ENCODE measurements at places on chromosomes 3 and 15.

GRCh38 chr3:191136347-191136746 is 62.7 kb upstream of the OSTN start:
- DNase-seq: no peak

- DNase-seq: no peak
Measured at GRCh38 chr3:30692498-30693130, 86.2 kb downstream of the TGFBR2 start.

GRCh38 chr3:31817411-31817966 is 163.6 kb downstream of the OSBPL10 start:
- DNase-seq: no peak

DNA sequence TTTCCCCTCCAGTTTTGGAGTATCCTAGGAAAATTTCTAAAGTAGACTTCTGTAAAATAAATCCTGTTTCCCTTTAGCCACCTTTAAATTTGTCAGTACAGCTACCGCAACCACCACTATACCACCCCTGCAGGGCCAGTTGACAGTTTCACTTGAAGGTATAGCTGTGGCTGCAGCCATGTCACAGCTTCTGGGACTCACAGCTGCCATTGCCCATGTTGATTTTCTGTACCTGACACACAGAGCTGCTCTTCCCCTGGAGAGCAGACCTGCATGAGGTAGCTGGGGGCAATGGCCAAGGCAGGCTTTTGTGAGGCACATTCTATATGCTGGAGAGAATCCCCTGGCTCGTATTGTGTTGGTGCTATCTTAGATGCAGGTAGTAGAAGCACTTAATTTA is 345.4 kb downstream of the LRTM1 start:
- no peak for DNase-seq

DNA sequence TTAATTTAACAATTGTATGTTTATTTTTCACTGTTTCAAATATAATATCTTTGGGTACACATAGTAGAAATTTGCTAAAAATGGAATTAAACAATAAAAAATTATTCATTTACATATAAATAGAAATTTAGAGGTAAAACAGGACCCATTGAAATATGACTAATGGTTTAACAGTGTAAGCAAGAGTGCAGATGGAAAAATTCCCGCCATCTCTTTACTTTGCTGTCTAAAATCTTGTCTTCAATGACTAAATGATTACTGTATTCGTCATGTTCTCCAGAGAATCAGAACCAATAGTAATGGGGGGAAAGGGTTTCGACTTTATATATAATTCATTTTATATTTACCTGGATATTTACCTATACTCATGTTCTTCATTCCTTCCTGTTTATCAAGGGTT is 163.1 kb downstream of the IL1RAP start:
- DNase-seq: no peak

- no peak for DNase-seq
Measured at GRCh38 chr3:1191026-1191425, 98.2 kb downstream of the CNTN6 start.

DNA sequence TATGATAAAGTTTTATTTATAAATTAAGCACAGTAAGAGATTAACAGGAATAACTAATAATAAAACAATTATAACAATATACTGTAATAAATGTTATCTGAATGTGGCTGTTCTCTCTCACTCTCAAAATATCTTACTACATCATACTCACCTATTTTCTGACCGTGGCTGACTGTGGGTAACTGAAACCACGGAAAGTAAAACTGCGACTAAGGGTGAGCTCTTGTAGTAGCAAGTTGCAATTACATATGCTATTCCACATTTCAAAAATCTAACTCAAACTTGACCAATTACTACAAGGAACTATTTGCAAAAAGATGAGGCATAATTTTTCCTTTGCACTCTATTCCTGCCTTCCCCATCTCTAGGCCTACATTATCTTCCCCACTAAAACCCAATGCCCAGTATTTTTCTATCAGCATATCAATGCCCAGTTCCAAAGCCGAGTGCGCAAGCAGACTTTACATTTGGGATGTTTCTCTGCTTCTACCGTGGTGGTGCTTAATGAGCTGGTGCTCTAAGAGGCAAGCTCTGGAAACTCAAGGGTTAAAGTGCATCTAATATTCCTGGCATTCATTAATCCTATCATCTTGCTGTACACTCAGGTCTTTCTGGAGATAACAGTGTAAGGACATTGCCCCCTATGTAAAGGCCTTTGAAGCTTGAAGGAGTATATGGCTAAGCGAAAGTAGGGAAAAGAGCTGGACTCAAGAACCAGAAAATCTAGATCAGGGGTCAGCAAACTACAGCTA is 6.7 kb downstream of the PCYT1A start:
- no peak for DNase-seq

DNA sequence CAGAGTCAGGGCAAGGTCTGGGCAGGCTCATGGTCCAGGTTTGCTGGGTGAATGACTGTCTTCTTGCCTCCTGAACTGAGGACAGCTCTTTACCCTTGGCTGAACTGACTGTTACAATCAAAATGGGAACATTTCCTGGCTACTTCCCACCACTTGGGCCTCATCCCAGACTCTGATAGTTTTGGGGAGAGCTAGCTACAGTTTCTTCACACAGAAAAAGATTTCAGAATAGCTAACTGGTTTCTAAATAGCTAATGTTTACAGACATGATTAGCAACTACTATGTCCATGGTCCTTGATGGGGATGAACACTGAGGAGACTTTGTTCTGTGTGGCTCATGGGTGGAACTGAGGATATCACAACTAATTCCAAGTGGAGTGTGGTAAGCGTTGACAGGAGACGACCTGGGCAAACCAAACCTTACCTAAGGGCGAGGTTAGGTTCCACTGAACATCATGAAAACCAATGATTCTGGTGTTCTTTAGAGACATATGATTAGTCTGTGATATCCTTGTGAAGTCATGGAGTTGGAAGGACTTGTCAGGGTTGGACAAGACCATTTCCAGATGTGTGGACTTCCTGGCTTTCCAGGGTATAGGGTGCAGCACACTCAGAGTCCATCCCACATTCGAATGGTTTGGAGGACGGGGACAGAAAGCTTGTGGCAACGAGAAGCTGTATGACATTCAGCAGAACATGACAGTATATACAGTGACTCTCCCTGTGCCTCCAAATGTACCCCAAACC is 7.3 kb downstream of the ALPK3 start:
- peak; percentile 89 for DNase-seq

DNA sequence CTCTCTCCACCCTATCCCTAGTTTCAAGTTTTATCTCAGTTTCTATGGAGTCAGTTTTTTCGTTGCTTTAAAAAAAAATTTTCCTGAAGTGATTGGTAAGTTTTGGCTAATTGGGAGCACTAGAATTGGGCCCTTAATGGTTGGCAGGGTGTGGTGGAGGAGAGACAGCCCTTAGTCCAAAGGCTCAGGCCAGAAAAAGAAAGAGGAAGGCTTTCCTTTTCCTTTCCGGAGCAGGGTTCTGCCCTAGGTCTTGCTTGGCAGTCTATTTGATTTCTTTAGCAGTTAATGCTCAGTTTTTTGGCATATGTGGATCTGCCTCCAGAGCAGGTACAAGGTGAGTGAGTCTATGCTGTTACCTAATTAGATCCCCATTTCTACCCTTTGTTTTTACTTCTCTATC is 22.7 kb downstream of the CTNNB1 start:
- no peak for DNase-seq

DNA sequence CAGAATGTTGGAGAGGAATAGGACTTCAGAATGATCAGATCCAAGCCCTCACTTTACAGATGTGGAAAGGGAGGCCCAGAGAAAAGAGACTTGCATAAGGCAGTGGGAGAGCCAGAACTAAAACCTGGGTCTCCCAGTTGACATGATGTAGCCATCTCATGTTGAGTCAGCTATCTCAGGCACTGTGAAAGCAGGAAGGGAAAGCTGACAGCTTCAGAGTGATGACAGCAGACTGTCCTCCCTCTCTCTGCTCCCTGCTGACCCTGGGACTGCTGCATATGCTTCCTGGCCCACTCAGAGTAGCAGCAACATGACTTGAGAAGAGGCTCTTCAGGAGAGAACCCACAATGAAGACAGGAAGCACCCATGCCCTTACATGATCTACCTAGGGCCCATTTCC is 14.7 kb downstream of the FHIT start:
- no peak for DNase-seq

DNA sequence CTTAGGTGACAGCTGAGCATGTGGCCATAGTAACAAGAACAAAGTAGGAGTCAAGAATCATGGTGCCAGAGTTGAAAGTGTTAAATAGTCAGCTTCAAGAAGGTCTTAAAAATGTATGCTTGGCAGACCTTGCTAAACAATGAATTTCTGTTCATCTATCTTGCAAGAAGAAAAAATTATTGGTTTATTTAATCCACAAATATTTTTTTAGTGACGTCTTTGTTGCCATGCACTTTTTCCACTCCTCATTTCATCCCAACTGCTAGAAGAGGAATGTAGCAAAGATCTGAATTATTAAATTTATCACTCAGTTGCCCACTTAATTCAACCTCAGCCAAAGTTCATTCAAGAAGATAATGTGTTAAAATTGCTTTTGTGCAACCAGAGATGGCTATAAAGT is 3.2 kb upstream of the SLC4A7 start:
- peak; percentile 20 for DNase-seq

DNA sequence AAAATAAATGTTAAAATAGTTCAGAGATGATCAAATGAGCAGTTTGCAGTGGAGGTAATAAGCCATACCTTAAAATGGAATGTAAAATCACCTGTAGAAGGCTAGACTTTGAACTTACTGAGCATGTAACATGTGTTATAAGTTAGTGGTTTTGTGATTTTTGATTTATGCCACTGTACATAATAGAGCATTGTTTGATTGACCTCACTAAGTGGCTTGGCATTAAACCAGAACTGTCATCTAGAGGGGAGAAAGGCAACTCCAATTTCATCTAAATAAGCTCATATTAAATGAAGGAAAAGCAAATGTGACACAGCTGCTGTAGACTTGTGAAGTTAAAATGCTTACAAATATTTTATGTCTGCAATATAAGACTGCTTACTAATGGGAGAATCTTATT is 387.9 kb downstream of the ZIC1 start:
- DNase-seq: peak; percentile 57

DNA sequence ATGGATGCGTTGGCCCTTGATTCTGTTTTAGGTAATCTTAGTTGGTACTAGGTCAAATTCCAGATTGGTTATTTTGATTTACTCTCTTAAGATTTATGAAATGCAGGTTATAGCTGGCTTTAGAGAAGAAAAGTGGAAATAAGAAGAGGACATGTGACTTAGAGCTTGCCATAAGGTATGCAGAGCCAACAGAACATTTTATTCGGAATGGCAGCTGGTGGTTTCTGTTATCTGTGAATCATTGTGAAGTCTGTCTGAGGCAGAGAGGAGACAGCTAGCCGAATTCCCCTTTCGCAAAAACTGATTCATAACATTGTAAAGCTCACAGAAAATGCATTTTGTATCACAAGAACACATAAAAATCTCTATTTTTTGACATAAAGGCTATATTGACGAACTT is 82.1 kb downstream of the FILIP1L start:
- no peak for DNase-seq

DNA sequence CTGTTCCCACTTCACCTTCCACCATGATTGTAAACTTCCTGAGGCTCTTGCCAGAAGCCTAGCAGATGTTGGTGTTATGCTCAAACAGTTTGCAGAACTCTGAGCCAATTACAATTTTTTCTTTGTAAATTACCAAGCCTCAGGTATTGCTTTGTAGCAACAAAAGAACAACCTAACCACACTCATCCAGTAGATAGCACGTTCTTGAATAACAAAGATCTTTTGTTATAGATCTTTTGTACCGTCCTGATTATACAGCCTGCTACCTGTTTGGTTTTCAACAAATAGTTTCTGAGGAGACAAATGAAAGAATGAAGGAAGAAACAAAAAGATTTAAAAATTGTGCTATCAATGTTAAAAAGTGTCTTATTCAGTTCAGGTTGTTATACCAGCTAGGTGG is 474.7 kb upstream of the ALCAM start:
- no peak for DNase-seq

- no peak for DNase-seq
Measured at GRCh38 chr3:186320862-186321568, 41.0 kb downstream of the DGKG start.

GRCh38 chr15:65765106-65765505 is 27.0 kb downstream of the DENND4A start:
- DNase-seq: no peak

GRCh38 chr15:86063356-86064095 is 16.1 kb upstream of the AGBL1 start:
- DNase-seq: peak; percentile 32
